ENCODE measurements at places on chromosomes 4 and X.

DNA sequence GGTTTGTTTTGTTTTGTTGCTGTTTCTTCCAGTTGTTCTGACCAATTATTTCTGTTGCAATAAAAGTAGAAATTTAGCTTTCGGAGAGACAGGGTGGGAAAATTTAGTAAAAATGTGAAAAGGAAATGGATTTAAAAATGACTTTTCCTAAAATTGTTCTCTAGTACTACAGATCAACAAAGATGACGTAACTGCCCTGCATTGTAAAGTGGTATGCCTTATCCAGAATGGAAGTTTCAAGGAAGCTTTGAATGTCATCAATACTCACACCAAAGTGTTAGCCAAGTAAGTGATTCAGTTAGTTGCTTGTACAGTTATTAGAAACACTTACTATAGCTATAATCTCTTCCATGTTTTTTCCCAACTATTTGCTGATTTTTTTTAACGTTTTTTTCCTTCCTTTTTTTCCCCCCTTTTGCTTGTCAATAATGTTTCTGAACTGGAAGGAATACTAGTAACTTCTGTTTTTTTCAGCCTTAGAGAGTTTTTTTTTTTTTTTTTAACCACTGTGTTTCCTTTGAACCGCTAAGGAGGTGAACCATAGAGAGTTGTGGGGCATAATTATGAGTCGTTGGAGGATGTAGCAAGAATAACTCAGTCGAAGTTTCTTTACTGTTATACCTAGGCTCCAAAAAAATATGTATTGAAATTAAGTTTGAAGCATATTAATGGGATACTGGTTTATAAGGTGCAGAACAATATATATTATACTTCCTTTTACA lies 2.2 kb downstream of the SRP72 start:
- no peak for DNase-seq

- no peak for DNase-seq
Measured at GRCh38 chr4:168588916-168589531, 92.2 kb downstream of the PALLD start.

GRCh38 chr4:138222046-138222445 lies 20.1 kb downstream of the SLC7A11 start:
- no peak for DNase-seq

DNA sequence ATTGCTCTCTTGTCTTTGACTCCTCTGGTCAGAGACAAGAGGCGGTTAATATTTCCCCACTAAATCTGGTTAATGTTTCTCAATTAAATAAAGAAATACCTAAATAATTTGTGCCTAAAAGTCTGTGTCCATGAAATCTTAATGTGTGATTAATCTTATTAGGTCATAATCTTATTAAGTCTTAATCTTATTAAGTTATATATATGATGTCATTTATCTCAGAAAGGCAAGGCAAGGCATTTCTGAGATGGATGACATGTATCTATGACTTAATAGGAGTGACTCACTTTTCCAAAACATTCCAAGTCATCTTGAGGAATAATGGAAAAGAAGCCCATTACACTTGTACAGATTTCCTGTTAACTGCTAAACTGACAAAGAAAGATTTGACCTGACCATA lies 74.7 kb downstream of the TRAM1L1 start:
- no peak for DNase-seq

- DNase-seq: no peak
Measured at GRCh38 chr4:168664242-168664891, 167.5 kb downstream of the PALLD start.
